ENCODE measurements at places on chromosomes 2 and 18.

DNA sequence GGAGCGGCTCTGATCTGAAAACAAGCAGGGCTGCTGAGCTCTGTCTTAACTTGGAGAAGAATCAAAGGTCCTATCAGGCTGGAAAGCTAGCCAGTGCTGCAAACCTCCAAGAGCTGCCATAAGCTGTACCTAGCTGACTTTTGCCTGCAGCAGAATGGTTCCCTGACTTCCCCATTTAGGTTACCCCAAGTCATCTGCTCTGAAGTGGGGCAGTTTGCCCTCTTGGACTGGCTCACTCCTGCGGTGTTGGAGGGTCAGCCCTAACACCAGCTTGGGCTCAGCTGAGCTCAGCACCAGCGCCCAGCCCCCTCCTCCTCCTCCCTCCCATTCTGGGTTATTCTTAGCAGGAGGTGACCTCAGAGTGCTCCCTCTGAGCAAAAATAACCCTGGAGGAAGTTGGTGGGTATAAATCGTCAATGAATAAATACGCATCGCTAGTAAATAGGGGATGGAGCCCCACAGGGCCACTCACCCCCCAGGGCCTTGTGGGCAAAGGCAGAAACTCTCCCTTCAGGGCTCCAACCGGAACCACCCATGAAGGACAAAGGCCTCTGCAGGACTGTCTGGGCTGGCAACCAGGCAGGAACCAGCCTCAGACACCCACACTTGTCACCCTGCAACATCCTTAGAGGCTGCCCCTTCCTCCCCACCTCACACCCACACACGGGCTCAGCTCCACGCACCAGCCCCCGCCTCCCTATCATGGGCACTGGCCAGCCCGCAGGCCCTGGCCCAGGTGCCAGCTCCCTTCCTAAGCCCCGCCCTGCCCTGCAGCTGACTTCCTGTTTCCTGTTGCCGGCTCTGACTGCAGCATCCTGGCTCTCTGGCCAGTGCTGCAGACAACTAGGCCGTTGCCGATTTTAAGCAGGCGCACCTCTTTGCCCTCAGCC, 46.9 kb downstream of the DNMT3A start:
- H3K27ac ChIP-seq = peak overlapping the region; percentile 64
- peaks cover 31% of the 10 kb centered on the region for H3K4me1 ChIP-seq
- H3K36me3 ChIP-seq = peaks cover 8% of the 10 kb centered on the region
- no peak overlapping the region for H3K4me3 ChIP-seq
- peak; percentile 54 for DNase-seq

DNA sequence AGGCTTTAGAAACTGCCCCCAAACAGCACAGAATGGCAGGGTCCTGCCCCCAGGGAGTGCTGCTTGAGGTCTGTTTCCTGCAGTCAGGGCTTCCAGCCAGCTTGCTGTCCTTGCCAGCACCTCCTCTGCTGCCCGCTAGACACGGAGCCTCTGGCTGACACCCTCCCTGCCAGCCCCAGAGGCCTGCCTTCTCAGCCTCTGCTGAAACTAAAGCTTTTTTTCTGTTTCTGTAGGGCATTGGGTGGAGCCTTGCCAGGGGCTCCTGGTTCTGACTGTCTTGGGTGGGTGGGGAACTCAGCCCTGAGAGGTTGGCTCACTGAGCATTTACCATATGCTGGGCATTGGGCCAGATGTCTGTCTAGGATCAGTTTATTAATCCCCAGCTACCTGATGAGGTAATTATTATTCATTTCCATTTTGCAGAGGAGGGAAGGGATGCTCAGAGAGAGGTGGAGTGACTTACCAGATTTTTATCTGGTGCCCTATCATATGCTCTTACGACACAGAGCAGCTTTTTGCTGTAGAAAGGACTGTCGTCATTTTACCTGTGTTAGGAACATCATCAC, 35.4 kb downstream of the INPP4A start:
- DNase-seq = peak; percentile 63
- H3K36me3 ChIP-seq = no peaks in the 10 kb centered on the region
- no peak overlapping the region for H3K4me3 ChIP-seq
- no peaks in the 10 kb centered on the region for H3K27me3 ChIP-seq
- H3K27ac ChIP-seq = no peak overlapping the region

DNA sequence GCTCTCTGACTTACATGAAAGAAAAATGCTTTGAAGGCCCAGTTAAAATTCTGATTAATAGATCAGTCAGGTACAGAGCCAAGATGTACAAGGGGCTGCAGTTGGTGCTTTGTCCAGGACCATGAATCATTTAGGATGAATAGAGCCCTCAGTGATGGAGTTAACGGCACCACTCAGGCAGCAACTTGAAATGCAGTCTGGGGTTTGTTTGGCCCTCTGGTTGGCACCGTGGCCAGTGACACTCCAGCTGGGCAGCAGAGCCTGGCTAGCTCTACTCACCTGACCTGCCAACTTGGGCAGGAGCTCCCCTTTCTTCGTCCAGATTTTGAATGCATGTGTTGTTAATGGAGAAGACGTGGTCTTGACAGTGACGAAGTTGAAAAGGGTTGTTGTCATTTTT, 493.0 kb upstream of the ACVR2A start:
- no peak overlapping the region for H3K4me3 ChIP-seq
- no peak overlapping the region for H3K27ac ChIP-seq
- no peaks in the 10 kb centered on the region for H3K4me1 ChIP-seq
- DNase-seq = no peak
- no peaks in the 10 kb centered on the region for H3K27me3 ChIP-seq
- H3K36me3 ChIP-seq = no peaks in the 10 kb centered on the region

GRCh38 chr2:175815537-175815936, 186.5 kb downstream of the LNPK start:
- no peaks in the 10 kb centered on the region for H3K36me3 ChIP-seq
- H3K4me3 ChIP-seq = no peak overlapping the region
- H3K4me1 ChIP-seq = no peaks in the 10 kb centered on the region
- DNase-seq = no peak
- H3K27ac ChIP-seq = no peak overlapping the region
- H3K27me3 ChIP-seq = no peaks in the 10 kb centered on the region

DNA sequence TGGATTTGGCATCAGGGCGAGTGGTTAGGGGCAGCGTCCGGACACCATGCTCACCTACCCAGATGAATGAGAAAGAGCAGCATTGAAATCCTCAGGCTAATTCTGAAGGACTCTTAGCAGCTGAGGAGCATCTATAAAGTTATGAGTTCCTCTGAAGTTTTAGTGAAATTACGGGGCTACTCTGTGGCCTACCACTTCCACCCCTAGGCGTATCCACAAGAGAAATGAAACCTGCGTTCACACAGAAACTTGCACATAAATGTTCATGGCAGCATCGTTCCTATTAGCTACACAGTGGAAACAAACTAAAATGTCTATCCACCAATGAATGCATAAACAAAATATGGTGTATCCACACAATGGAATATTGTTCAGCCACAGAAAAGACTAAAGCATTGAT, 98.0 kb downstream of the GBX2 start:
- no peak for DNase-seq
- no peaks in the 10 kb centered on the region for H3K36me3 ChIP-seq
- H3K27me3 ChIP-seq = no peaks in the 10 kb centered on the region
- H3K27ac ChIP-seq = no peak overlapping the region
- H3K4me3 ChIP-seq = no peak overlapping the region

GRCh38 chr2:70668432-70668831, 99.6 kb downstream of the ADD2 start:
- H3K4me3 ChIP-seq = no peak overlapping the region
- no peaks in the 10 kb centered on the region for H3K36me3 ChIP-seq
- DNase-seq = no peak
- peaks cover 22% of the 10 kb centered on the region for H3K4me1 ChIP-seq

DNA sequence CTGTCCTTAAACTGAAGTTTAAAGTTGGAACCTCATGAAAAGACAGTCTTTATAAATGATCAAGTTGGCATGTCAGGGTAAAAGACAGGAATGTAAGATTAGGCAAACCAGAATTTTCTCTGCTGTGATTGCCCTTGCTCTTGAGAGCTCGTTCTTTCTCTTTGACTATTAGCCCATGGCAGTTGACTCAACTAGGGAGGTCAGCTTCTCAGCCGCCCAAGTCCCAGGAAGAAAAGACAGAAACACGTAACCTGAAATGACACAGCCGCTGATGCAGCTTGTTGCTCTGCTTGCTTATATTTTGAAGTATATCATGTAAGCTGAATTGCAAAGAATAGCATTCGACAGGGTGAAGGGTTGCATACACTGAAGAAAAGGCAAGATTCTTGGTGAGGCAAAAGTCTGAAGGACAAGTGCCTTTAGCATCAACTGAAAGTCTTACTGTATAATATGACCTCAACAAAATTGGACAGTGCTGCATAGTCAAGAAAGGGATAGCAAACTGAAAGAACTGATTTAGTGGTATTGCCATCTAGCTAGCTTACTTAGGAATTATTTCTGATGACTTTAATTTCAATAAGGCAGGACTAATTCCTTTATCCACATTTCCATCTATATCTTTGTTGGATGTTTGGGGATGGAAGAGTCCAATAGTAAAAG, 54.7 kb downstream of the ARHGAP15 start:
- H3K27ac ChIP-seq = no peak overlapping the region
- H3K4me3 ChIP-seq = no peak overlapping the region
- no peaks in the 10 kb centered on the region for H3K36me3 ChIP-seq
- H3K27me3 ChIP-seq = no peaks in the 10 kb centered on the region

GRCh38 chr2:136408795-136409194, 290.8 kb upstream of the CXCR4 start:
- no peaks in the 10 kb centered on the region for H3K4me1 ChIP-seq
- no peak for DNase-seq
- H3K4me3 ChIP-seq = no peak overlapping the region
- H3K27ac ChIP-seq = no peak overlapping the region

DNA sequence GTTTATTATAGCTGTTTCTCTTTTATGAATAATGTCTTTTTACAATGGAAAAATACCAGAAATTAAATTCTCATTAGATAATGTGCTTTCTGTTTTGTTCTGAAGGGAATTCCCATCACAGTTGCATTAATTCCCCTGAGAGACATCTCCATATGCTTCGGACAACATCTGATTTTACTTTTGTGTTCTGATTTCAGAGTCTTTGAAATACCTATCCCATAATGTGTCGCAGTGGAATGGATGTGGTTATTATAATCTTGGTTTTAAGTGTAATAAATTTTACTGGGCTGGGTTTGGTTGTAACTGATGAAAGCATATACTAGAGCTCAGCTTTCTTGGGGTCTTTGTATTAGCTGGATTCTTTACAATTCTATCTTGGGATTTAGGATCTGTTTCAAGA, 12.5 kb downstream of the SPTBN1 start:
- H3K36me3 ChIP-seq = no peaks in the 10 kb centered on the region
- no peak for DNase-seq
- no peak overlapping the region for H3K4me3 ChIP-seq
